CD4-positive, alpha-beta memory T cell (primary cell): ENCODE measurements at places on chromosomes 6 and 20. TPM values are rescaled to one million over a fixed set of nuclear protein-coding genes. Genes with fewer than 3 reads are reported as not detected.

DNA sequence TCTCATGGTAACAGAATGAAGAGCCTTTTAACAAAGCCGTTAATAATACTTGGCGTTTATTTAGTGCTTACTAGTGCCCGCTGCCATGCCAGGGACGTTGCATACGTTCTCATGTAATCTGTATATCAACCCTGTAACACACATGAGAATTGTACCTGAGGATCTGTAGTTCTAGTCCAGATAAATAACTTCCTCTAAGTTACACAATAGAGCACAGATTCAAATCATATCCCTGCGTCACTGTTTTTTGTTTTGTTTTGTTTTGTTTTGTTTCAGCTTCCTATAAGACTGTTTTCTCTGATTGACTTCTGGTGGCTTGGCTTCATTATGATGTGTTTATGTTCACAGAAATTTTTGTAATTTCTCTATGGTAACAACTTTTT is 553 bp downstream of the ZSCAN16 start:
- peak; percentile 72 for DNase-seq
- no peaks in the 10 kb centered on the region for H3K27me3 ChIP-seq
- H3K4me1 ChIP-seq, result peaks cover 24% of the 10 kb centered on the region

DNA sequence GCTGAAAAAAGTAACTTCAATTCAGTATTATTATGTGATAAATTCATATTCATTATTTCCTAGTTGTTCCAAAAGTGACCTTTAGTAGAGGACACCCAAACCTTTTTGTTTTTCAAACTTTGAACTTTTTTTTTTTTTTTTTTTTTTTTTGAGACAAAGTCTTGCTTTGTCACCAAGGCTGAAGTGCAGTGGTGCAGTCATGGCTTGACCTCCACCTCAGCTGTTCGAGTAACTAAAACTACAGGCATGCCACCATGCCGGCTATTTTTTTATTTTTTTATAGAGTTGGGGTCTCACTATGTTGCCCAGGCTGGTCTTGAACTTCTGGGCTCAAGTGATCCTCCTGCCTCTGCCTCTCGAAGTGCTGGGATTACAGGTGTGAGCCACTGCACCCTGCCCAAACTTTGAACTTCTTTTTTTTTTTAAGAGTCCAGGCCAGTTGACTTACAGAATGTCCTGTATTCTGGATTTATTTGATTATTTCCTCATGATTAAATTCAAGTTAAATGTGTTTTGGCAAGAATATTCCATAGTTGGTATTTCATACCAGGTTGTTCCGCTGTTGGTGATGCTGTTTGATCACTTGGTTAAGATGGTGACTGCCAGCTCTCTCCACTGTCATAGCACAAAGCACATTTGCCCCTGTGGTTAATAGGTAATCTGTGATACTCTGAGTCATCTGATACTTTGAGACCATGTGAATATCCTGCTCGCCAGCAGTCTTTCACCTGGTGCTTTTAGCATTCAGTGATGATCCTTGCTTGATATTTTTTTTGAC is 48.0 kb downstream of the VAPB start:
- H3K27ac ChIP-seq, result no peak overlapping the region
- DNase-seq, result no peak
- no peak overlapping the region for H3K4me3 ChIP-seq
- H3K27me3 ChIP-seq, result no peaks in the 10 kb centered on the region
- H3K4me1 ChIP-seq, result peaks cover 20% of the 10 kb centered on the region
- H3K36me3 ChIP-seq, result peaks cover 5% of the 10 kb centered on the region

DNA sequence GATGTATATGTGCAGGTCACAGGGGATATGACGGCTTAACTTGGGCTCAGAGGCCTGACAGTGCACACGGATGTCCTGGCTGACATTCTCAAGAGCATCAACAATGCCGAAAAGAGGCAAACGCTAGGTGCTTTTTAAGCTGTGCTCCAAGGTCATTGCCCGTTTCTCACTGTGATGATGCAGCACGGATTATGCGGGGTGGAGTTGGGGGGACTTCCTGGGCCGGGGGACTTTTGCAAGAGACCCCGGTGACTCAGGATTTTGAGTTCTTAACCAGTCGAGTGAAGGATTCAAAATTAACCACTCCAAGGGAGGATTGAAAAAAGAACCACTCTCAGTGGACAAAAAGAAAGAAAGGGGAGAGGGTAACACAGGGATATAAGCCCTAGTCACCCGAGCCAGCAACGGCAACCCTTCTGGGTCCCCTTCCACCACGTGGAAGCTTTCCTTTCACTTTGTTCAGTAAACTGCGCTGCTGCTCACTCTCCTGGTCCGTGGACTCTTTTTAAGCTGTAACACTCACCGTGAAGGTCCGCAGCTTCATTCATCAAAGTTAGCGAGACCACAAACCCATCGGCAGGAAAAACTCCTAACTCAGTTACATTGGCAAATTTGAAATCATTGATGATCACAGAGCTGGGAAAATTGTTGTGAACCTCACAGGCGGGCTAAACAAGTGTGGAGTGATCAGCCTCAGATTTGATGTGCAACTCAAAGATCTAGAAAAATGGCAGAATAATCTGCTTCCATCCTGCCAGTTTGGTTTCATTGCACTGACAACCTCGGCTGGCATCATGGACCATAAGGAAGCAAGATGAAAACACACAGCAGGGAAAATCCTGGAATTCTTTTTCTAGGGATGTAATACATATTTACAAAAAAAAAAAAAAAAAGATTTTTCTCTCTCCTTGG is 199.3 kb downstream of the ARID1B start:
- peaks cover 80% of the 10 kb centered on the region for H3K4me1 ChIP-seq
- DNase-seq, result no peak
- H3K36me3 ChIP-seq, result no peaks in the 10 kb centered on the region
- H3K27me3 ChIP-seq, result no peaks in the 10 kb centered on the region
- no peak overlapping the region for H3K27ac ChIP-seq

DNA sequence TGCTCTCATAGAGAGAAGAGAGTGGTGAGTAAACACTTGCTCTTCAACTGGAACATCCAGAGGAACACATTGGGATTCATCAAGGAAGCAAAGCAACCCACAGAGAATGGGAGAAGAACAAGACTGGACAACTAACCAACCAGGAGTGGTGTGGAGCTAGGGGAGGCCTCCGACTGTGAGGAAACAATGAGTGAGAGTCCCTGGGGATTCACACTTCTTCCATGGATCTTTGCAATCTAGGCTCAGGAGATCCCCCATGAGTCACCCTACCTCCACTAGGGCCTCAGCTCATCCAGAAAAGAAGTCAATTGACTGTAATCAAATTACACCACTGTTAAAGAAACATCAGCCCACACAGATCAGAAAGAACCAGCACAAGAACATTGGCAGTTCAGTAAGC is 42.3 kb upstream of the CLVS2 start:
- no peaks in the 10 kb centered on the region for H3K4me1 ChIP-seq
- no peak for DNase-seq

GRCh38 chr6:12081771-12082170 is 69.7 kb downstream of the HIVEP1 start:
- H3K4me1 ChIP-seq, result peaks cover 16% of the 10 kb centered on the region
- H3K27me3 ChIP-seq, result no peaks in the 10 kb centered on the region
- no peak overlapping the region for H3K27ac ChIP-seq
- H3K36me3 ChIP-seq, result no peaks in the 10 kb centered on the region

GRCh38 chr6:118980063-118980462 is 45.1 kb upstream of the MCM9 start:
- H3K27ac ChIP-seq, result no peak overlapping the region
- H3K4me1 ChIP-seq, result no peaks in the 10 kb centered on the region
- no peak for DNase-seq

DNA sequence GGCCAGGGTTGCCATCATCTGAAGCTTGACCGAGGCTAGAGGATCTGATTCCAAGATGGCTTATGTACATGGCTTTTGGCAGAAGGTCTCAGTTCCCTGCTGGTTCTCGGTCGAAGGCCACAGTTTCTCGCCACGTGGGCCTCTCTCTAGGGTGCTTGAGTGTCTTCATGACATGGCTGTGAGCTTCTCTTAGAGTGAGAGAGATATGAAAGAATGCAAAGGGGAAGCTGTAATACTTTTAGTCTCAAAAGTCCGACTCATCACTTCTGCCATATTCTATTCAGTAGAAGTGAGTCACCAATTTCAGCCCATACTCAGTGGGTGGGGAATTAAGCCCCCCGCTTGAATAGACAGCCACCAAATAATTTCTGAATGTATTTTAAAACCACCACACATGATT is 94.2 kb downstream of the UTRN start:
- no peaks in the 10 kb centered on the region for H3K27me3 ChIP-seq
- DNase-seq, result no peak
- H3K4me3 ChIP-seq, result no peak overlapping the region
- H3K36me3 ChIP-seq, result no peaks in the 10 kb centered on the region

Gene RBBP9
- 9.2 TPM for total RNA-seq

Gene GNRH2
- 1.2 TPM for total RNA-seq

DNA sequence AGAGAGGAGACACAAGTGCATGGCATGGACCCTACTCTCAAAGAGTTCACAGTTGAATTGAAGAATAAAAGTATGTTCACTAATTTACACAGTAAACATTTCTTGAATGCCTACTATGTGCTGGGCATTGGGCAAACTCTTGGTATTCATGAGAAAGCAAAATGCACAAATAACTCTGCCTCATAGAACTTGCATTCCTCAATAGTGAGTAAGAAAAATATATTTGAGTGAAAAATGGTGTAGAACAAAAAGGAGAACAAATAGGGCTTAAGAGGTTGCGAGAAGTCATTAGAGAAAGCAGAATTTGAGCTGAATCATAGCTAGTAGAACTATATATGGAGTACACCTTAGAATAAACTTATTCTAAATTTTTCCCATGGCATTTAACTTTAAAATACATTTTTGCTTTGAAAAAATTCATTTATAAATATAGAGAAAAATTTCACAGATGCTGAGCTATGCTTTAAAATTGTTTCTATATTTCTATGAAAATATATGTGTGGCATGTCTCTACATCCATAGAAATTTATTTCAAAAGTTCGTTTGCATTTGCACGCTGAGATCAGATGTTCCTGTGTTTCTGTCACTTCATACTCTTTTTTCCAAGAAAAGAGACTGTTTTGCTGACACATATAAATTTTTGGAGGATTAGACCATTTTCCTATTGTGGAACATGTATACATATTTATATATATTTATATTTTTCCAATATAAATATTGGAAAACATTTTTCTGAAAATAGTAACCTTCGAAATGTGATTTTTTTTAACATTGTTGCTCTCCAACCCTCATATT is 236.1 kb downstream of the KCNQ5 start:
- no peaks in the 10 kb centered on the region for H3K36me3 ChIP-seq
- H3K27me3 ChIP-seq, result no peaks in the 10 kb centered on the region
- DNase-seq, result no peak
- no peak overlapping the region for H3K4me3 ChIP-seq
- H3K27ac ChIP-seq, result no peak overlapping the region
- no peaks in the 10 kb centered on the region for H3K4me1 ChIP-seq

- H3K27me3 ChIP-seq, result no peaks in the 10 kb centered on the region
- H3K36me3 ChIP-seq, result no peaks in the 10 kb centered on the region
- no peak overlapping the region for H3K27ac ChIP-seq
Observed at GRCh38 chr20:37822141-37822601, 80.8 kb upstream of the VSTM2L start.

Gene ZNF337
- 36.6 TPM for total RNA-seq

DNA sequence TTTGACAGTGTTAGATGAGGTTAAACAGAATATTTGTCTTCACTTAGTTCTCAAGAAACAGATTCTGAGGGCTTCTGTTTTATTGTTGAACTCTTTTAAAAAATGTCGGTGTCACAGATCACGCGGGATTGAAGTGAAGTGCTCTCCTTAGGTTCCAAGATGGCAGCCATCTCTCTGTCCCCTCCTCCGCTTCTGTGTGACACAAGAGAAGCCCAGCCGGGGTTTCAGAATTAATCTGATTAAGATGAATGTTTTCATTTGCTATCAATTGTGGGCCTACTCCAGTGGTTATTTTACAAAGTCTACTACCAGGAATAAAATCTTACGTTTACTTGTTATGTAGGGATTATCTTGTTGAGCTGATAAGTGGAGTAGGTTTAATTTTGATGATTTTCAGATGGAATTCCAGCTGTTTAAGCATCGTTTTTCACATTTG is 10.9 kb downstream of the HIVEP1 start:
- peaks cover 20% of the 10 kb centered on the region for H3K4me1 ChIP-seq
- H3K27ac ChIP-seq, result no peak overlapping the region
- no peaks in the 10 kb centered on the region for H3K27me3 ChIP-seq
- no peak overlapping the region for H3K4me3 ChIP-seq
- no peak for DNase-seq
- peaks cover 11% of the 10 kb centered on the region for H3K36me3 ChIP-seq

DNA sequence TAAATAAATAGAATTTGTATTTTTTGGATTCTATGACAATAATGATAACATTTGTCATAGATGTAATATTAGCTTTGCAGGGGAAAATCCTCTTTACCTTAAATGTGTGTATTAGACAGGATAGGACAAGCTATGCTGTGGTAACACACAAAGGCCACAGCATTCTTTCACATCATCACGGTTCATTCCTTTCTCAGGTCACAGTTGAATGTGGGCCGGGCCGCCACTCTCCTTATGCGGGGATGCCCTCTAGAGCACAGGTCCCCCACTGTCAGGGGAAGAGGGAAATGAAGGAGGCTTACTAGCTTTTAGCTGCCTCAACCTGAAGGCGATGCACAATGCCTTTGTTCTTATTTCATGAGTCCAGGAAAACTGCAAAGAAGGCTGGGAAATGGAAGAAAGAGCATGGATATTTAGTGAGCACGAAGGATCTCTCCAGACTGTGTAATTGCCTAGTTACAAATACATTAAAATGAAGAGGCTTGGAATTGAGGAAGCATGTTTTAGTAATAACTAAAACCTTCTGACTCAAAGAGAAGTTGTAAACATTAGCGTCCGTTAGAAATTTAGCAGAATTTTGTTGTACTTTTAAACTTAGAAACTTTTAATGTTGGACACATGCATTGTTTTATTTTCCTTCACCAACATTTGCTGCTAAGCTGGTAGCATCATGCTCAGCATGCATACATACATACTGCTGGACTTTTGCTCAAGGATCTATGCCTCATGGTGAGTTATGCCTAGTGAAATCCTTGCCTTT is 248.9 kb upstream of the FOXQ1 start:
- no peak for DNase-seq
- no peak overlapping the region for H3K4me3 ChIP-seq
- no peaks in the 10 kb centered on the region for H3K4me1 ChIP-seq
- H3K27ac ChIP-seq, result no peak overlapping the region
- H3K36me3 ChIP-seq, result no peaks in the 10 kb centered on the region
- H3K27me3 ChIP-seq, result no peaks in the 10 kb centered on the region

Gene PRL
- not detected for total RNA-seq

Gene GINS1
- total RNA-seq, result 1.3 TPM

DNA sequence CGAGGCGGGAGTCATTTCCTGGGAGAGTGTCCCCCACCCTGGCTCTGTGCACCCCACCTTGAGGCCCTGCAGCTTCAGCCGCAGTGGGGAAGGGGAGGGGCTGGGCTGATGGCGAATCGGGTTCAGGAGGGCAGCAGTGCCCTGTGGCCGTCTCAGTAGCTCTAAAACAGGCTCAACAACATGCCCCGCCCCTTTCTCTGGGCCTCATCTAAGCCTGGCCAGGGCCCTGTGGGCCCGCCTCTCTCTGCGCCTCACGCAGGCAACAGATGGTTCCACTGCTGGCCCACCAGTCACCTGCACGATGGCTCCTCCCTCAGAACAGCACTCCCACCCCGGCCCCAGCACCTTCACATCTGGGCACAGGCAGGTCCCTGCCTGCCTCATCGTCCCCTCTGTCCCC is 30.2 kb downstream of the CHRNA4 start:
- DNase-seq, result no peak
- no peaks in the 10 kb centered on the region for H3K36me3 ChIP-seq
- no peaks in the 10 kb centered on the region for H3K27me3 ChIP-seq
- H3K4me1 ChIP-seq, result peaks cover 8% of the 10 kb centered on the region

Gene CD93
- 1.3 TPM for total RNA-seq
